Heart right ventricle (tissue), 16 donors: ENCODE measurements at places on chromosomes 6 and 20. TPM values are rescaled to one million over a fixed set of nuclear protein-coding genes. Genes with fewer than 3 reads are reported as not detected.
A peak's percentile ranks its signal among the peaks of the same experiment; 100 is the strongest.

- DNase-seq: no peak
Observed at GRCh38 chr6:4872841-4873240, 96.6 kb downstream of the CDYL start.

GRCh38 chr6:3560211-3560610, 103.4 kb upstream of the SLC22A23 start:
- no peak for DNase-seq

The RAET1E gene
- not detected for total RNA-seq

The DDO gene
- total RNA-seq: 29.6 TPM

The ATP9A gene
- total RNA-seq: 27.3 TPM

GRCh38 chr20:3330046-3330741, 77.3 kb downstream of the DNAAF9 start:
- DNase-seq: no peak

The LHFPL5 gene
- not detected for total RNA-seq

The DDX43 gene
- 0.40 TPM for total RNA-seq

- DNase-seq: no peak
Observed at GRCh38 chr20:35290887-35291417, 1.3 kb downstream of the FAM83C start.

GRCh38 chr6:83294676-83295075, 101.5 kb downstream of the RWDD2A start:
- DNase-seq: no peak

The DZANK1 gene
- 0.83 TPM for total RNA-seq

DNA sequence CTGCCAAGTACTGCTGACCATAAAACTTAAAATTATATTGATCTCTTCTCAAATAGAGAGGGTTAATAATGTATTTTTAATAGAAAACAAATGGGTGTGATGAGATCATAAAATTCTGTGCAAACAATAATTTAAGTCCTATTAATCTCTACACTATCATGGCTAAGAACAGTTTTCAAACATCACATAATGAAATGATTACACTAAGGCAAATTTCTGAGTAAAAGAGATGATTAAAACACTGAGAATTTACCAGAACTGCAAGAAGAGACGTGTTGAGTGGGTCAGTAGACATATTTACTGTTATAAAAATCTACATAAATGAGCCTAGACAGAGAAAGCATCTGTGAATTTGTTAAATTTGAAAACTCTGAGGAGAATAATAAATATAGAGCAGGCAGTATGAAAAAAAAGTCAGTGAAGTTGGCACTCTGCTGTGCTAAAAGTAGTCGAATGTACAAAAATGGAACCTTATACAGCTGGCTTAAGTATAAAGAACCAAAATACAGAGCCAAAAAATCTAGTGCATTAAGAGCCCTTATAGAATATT, 302.6 kb upstream of the MANEA start:
- no peak for DNase-seq

The FOXC1 gene
- total RNA-seq: 5.8 TPM

- DNase-seq: no peak
Observed at GRCh38 chr20:5181958-5182357, 55.1 kb downstream of the CDS2 start.

DNA sequence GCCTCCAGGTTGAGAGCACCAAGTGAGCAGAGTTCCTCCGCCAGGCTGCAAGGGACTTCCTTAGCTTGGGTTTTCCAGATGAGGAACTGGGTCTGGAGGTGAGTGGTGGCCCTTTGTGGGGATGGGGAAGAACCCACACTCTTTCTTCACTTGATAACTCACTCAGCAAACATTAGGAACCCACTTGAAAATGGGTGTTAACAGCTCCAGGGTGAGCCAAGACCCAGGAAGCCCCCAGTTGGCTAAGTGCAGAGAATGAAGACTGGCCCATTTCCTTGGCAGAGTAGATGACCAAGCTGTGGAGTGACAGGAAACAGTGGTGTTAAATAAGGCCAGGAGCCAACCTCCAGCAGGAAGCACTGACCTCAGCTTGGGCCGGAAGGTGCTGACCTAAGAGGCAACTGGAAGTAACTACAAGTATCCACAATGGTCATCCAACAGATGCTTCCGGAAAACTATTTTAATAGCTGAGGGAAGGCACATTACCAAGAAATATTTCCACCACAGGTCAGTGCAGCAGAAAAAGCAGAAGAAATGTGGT, 22.7 kb downstream of the MRPL14 start:
- peak; percentile 83 for DNase-seq

DNA sequence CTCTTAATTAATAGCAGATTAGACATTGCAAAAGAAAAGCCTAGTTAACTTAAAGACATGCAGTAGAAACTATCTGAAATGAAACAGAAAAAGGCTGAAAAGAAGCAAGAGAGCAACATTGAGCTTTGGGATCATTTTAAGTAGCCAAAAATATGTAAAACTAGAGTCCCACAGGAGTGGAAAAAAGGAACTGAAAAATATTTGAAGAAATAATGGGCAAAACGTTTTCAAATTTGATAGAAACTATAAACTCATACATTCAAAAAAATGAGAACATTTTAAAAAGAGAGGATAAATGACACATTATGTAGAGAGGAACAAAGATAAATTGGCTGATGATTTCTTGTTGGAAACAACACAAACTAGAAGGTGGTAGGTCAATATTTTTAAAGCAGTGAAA, 166.1 kb upstream of the AKAP12 start:
- no peak for DNase-seq

DNA sequence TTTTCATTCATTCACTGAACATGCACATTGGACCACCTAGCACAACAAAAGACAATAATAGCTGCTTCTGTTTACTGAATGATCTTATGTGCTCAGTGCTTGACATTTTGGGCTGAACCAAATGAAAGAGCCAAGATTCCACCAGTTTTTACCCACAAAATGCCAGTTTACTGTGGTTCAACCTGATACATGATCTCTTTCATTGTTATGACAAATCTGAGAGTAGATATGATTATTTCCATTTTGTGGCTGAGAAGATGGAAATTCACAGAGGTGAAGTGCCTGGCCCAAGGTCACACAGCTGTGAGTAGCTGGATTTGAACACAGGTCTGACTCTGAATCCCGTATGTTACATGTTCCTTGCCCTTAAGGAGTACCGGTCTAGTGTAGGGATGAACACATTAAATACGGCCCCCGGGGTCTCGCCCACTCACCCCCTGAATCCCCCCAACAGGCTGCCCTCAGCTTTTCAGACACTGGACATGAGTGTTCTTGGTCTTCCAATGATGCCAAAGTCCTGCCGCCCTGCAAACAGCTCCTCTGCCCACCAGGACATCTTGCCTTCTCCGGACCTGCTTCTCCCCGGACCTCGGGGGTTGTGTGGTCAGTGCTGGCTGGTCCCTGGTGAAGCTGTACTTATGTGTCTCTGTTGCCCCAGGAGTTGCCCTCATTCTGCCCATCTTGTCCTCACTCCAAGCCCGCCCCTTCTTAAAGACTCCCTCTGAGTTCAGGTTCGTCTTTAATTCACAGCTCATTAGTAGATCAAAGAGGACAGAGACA, 58.6 kb upstream of the SLC32A1 start:
- no peak for DNase-seq

GRCh38 chr6:170057961-170058877, 232.7 kb downstream of the DLL1 start:
- DNase-seq: no peak

The SLC32A1 gene
- not detected for total RNA-seq

The KCNB1 gene
- 1.1 TPM for total RNA-seq

- DNase-seq: no peak
Observed at GRCh38 chr6:12882761-12883290, 166.3 kb downstream of the PHACTR1 start.

DNA sequence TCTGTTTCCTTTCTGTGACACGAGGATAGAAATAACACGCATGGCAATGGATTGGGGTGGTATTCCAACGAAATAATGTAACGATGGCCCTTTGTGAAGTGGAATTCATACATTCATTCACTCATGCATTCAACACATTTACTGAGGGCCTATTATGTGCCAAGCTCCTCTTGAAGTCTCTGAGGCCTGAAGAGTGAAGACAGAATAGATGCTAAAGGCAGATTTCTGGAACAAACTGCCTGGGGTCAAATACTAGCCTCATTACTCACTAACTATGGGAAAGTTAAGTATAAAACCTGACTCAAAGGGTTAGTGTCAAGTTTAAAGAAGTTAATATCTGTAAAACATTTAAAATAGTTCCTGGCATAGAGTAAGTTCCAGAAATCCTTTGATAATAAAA, 279.6 kb upstream of the SULF2 start:
- no peak for DNase-seq

DNA sequence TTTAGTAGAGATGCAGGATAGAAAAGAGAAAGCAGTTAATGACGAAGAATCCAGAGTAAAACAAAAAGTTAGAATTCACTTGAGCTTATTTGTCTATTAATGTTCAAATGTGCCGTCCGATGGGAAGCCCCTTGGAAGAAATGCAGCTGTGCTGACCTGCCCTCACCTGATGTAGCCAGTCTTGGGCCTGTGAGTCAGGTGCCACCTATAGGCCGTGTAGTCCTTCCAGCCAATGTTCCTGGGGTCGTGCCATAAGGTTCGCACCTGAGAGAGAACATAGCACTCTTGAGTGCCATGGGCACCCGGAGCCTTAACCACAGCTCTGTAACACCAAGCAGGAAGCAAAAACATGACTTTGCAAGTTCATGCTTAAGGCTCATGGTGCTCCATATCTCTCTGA, 32.4 kb downstream of the THBS2 start:
- no peak for DNase-seq

The MAN1A1 gene
- total RNA-seq: 9.7 TPM

DNA sequence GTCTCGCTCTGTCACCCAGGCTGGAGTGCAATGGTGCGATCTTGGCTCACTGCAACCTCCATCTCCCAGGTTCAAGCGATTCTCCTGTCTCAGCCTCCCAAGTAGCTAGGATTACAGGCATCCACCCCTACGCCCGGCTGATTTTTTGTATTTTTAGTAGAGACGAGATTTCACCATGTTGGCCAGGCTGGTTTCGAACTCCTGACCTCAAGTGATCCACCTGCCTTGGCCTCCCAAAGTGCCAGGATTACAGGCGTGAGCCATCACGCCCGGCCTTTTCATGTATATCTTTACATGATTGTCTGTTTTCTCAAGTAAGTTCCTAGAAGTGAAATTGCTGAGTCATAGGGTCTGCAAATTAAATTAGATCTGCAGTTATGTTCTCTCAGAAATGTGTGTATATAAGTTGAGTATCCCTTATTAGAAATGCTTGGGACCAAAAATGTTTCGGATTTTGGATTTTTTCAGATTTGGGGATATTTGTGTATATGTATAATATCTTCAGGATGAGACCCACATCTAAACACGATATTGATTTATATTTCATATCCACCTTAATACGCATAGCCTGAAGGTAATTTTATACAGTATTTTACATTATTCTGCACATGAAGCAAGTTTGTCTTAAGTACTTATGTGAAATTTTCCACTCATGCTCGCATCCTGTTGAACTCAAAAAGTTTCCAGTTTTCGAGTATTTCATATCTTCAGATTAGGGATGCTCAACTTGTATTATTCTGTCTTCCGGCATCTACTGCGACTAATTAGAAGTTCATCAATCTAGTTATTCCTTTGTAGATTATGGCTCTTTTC, 40.4 kb downstream of the TAB2 start:
- no peak for DNase-seq

- no peak for DNase-seq
Observed at GRCh38 chr6:169803271-169803811, 51.9 kb downstream of the ERMARD start.

The BPIFB2 gene
- not detected for total RNA-seq

GRCh38 chr20:62838128-62838891, 21.5 kb downstream of the COL9A3 start:
- peak; percentile 17 for DNase-seq

GRCh38 chr6:147888374-147888773, 379.9 kb downstream of the SAMD5 start:
- DNase-seq: no peak
